ENCODE measurements at places on chromosomes 12 and 14.

GRCh38 chr12:46921764-46922133 is 96.0 kb upstream of the SLC38A4 start:
- no peak for DNase-seq

DNA sequence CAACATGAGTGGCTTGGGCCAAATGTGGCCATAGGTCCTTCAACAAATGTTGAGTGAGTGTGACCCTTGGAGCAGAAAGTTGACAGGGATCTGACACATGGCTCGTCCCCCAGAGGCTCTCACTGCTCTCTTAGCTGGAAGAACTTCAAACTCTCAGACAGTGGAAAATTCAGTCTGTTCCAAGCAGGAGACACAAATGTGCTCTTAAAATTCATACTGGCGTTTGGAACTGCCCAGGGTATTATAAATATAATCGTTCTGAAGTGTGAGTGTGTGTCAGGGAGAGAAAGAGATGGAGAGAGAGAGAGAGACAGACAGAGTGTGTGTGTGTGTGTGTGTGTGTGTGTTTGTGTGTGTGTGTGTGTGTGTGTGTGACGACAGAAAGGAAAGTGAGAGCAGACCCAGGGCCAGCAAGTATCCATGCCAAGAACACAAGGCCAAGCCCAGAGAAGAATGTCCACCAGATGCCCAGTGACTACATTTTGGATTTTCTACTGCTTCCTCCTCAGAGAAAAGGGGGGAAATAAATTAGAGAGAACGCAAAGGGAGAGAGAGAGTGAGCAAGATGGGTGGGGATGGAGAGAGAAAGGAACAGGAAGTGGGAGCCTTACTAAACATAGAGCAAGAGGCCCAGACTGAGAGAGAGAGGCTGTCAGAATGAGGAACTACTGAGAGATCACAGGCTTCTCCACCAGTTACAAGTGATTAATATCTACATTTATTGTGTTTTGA is 193.6 kb upstream of the NUDT4 start:
- peak; percentile 93 for DNase-seq

DNA sequence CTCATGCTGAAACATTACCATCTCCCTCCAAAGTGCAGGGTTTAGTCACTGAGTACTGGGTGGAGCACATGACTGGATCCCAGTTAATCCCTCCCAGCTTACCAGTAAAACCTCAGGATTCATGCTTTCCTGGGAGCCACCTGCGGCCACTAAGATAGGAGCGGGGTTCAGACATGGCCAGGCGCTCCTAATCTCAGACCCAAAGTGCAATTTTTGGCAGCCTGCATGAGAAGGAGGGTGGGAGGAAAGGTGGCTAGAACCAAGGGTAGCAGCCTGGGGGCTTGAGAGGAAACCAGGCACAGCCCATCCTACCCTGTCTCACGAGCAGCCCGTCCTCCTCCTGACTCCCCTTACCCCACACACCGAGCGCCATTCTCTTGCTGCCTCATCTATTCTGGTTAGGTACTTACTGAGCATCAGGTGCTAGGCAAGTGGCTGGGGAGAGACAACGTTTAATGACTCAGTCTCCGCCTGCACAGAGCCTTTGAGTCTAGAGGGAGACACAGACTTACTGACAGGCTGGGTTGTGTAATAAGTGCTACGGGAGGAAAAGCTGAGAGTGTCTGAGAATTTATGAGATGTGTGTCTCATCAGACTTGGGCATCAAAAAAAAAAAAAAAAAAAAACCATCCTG is 9.9 kb downstream of the GPRC5A start:
- no peak for DNase-seq

DNA sequence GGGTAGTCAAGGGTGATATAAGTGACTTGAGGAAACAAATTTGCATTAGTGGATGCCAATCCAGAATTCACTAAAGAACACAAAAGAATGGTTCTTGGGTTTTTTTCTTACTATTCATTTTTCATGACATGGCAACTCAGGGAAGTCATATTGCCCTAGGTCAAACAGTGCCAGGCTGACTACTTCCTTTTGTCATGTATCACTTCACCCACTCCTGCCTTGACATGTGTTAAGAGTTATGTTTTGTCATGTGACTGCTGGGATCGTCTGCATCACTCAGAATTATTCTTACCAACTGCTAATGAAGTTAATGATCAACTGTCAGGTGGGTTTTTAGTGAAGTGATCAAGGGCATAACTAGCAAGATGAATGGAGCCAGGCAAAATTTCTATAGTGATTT is 74.2 kb downstream of the PRORP start:
- no peak for DNase-seq

DNA sequence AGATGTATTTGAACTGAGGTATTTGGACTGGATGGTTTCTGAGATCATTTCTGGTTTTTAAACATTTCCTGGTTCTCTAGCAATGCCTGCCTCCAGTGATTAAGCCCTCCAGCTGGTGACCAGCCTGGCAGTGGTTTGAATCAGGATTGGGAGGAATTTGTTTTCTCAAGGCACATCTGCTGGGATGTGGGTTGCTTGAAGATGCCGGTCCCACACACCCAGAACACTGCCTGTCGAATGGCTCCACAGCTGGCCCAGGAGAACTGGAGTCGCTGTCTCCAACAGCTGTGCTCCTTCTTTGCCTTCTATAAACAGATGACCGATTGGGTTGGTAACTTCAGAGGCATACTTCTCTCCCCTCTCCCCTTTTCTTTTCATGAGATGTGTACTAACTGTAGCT is 258.0 kb upstream of the DDHD1 start:
- no peak for DNase-seq

DNA sequence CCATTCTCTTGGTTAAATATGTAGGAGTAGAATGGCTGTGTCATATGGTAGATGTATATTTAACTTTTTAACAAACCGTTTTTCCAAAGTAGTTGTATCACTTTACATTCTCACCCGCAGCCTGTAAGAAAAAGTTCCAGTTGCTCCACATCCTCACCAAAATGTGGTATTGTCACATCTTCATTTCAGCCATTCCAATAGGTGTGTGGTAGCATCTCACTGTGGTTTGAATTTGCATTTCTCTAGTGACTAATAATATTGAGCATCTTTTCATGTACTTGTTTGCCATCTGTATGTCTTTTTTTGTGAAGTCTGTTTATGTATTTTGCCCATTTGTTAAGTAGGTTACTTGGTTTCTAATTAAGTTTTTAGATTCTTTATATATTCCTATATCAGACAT is 78.6 kb downstream of the TBK1 start:
- no peak for DNase-seq

- DNase-seq, result no peak
These were observed at the start of gene PIANP for GRCh38 chr12:6700646-6701051. Gene PIANP, minus strand, starts transcription at chr12:6700815. Its CDS starts 2,754 bp downstream, at chr12:6698061.

- DNase-seq, result no peak
These were observed 40.5 kb downstream of the MED13L start for GRCh38 chr12:116236976-116237375.

GRCh38 chr12:9065607-9065856 is 50.2 kb downstream of the A2M start:
- no peak for DNase-seq

DNA sequence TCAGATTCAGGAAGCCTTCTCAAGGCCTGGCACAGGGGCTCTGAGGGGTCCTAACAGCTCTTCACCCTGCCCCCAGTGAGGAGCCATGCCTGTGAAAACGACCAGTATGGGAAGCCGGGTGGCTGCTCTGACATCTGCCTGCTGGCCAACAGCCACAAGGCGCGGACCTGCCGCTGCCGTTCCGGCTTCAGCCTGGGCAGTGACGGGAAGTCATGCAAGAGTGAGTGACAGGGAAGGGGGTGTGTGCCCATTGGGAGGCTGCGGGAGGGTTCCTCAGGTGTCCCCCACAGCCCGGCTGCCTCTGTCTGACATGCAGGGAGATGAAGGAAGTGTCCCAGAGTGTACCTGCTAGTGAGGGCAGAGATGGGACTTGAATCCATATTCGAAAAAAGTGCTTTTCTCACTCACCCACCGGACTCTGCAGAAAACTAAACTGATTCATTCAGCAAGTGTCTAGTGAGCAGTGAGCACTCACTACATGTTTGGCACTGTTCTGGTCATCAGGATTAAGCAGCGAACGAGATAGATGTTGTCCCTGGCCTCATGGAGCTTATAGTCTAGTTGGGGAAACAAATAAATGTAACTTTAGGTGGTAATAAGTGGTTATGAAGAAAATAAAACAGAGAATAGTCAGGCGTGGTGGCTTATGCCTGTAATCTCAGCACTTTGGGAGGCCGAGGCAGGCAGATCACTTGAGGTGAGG is 9.4 kb upstream of the LRP1-AS start:
- DNase-seq, result peak; percentile 47

DNA sequence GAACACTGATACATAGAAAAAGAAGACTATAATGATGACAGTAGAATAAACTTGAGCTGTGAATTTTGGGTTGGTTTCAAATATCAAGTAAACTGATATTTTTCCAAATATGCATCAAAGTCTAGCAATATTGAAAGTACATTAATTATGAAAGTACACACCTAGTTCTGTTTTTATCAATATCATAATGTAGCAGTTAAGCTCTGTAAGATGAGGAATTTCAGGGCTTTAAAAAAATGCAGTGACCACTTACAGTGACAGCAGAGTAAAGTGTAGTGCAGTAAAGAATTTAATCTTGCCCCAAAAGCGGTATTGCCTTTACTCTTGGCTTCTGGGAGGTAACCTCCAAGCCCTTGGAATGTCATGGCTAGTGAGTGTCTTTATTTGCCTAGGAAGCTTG is 102.9 kb upstream of the ABCD2 start:
- no peak for DNase-seq

GRCh38 chr14:76293923-76294322 is 82.0 kb upstream of the ESRRB start:
- DNase-seq, result no peak

GRCh38 chr12:127275416-127275815 is 991.6 kb upstream of the TMEM132C start:
- DNase-seq, result no peak

DNA sequence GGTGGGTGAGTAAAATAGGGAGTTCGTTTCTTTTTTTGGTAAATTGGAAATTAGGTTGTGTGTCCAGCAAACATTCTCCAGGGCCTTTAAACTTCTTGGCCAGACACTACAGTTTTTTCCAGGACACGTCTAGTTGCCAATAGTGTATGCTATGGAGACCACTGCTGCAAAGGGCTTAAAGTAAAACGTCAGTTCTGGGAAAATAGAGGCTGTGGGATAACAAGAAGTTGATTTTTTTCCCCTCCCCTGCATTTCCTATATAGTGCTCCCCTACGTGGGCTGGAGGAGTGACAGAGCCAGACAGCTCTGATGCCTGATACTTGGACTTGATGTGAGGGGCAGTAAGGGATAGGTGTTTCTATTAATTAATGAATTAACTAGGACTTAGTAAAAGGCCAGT is 2.4 kb downstream of the ACVR1B start:
- no peak for DNase-seq

DNA sequence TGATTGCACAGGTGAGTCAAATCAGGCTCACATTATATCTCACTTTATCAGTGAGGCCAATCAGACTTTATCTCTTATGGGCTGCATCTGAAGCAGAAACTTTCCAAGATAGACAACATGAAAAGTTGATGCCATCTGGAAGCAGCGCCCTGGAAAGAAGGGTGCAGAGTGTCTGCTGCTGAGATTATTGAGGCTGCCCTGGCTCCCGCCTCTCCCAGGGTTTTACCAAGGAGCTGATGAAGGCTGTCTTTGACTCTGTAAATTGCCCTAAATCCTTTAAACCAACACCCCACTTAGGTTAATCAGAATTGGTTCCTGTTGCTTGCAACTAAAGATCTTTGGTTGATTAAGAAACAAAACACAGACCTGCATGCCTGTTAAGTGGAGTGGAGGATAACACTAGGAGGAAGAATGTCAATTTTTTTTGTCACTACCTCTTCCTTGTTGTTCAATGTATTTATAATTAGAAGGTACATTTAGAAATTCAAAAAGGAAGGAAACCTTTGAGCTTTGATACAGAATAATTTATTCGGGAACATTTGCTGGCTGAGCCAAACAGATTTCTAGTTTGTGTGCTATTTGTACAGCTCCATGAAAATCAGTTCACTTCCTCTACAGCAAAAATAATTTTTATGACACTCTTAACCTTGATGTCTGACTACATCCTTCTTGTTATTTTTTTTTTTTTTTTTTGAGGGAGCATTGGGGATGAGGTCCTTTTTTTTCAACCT is 104.1 kb downstream of the VEZT start:
- DNase-seq, result no peak

DNA sequence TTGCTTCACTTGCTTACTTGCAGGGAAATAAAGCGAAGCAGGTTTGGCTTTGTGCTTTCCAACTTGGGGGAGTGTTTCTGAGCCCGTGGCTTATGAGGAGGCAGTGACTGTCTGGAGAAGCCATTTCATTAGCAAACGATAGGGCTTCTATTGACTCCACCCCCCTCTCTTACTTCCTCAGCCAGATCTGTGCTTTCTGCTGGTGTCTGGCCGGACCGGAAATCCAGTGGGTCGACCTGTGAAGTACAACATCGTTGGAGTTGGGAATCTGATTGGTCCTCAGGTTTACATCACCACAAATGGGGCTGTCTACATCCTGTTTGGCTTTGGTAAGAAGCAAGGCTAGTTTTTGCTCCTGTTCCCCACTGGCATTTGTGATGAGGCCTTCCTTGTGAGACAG is 22.3 kb downstream of the FAM234B start:
- no peak for DNase-seq

- DNase-seq, result no peak
These were observed 30.6 kb upstream of the PPFIBP1 start for GRCh38 chr12:27493260-27493940.

GRCh38 chr12:40768125-40768864 is 76.1 kb downstream of the CNTN1 start:
- DNase-seq, result no peak

- DNase-seq, result no peak
These were observed 20.9 kb downstream of the OAS2 start for GRCh38 chr12:112998987-112999767.

GRCh38 chr12:54265364-54265812 is 14.5 kb downstream of the CBX5 start:
- DNase-seq, result no peak

DNA sequence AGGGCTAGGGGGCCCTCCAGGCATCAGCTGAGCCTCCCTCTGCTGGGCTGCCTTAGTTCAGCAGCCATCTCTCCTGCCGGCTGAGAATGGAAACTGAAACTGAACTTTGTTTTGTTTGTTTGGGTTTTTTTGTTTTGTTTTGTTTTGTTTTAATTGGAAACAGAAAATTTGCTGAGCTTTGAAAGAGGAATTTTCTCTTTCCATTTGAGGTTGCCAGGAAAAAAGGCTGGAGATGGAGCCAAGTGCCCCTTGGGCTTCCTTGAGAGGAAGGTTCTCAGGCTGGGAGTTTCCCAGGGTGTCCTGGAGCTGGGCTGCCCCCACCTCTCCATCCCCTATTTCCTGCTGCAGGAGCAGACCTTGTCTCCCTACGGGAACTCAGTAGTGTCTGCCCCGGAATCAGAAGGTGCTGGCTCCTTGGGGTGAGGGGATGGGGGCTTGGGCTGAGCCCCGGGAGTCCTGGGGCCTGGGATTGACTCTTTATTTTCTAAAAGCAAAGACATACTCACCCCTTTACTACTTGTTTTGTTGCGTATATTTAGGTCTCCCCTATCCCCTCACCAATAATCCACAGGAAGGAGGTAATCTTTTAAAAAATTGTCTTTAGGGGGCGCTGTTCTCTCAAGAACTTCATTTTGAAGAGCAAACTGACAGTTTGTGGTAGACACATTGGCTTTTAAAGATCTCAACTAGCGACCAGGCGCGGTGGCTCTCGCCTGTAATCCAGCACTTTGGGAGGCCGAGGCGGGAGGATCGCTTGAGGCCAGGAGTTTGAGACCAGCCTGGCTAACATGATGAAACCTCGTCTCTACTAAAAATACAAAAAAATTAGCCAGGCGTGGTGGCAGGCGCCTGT is 21.3 kb upstream of the OASL start:
- DNase-seq, result peak; percentile 84

All from KBM-7 (cell line).